GM12892 (cell line): ENCODE measurements at places on chromosomes 5 and 9.

DNA sequence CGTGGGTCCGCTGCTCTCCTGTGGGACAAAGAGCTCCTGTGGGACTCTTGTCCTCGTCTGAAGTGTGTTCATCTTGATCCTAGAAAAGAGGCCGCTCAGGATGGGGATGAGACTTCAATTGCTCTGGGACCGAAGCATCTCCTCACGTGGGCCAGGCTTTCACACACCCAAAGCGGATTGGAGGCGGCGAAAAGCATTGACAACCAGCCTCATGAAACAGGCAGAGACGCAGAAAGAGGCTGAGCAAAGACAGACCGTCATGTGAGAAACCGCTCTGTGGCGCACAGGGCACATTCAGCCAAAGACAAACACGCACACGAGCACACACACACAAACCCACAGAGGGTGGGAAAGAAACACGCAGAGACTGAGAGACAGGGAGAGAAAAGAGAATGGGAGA lies 479.5 kb downstream of the SPATA31A7 start:
- no peak for DNase-seq

DNA sequence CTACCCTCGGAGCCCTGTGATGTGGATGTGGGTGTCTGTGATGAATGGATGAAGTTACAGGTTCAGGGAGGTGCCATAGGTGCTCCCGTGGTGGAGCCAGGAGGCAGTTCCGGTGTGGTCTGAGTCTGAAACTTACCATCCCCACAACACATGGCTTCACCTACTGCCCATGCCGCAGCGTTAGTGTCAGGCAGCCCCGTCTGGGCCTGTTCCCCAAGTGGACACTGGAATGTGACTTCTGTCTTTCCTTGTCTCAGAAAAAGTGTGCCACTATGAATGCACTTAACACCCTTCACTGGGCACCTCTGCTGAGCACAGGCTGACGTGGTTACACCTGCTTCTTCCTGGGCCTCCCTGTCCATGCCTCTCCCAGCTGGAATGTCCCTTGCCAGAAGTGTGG lies 8.6 kb downstream of the ANKRD33B start:
- no peak for DNase-seq

DNA sequence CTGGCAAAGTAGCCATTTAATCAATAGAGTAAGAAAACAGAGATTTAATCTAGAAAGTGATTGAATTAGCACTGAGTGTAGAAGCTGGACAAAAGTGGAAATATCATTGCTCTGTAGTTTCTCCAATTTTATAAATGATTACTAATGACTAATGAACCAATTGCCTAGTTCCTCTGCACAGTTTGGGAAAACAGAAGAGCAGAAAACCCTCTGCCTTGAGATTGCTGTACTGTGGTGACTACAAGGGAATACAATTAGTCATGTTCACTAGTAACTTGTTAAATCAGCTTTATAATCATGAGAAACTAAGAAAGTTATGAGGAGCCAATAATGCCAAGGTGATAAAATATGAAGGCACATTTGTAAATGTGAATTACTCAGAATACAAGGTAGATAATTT lies 21.1 kb upstream of the C6 start:
- DNase-seq, result no peak

DNA sequence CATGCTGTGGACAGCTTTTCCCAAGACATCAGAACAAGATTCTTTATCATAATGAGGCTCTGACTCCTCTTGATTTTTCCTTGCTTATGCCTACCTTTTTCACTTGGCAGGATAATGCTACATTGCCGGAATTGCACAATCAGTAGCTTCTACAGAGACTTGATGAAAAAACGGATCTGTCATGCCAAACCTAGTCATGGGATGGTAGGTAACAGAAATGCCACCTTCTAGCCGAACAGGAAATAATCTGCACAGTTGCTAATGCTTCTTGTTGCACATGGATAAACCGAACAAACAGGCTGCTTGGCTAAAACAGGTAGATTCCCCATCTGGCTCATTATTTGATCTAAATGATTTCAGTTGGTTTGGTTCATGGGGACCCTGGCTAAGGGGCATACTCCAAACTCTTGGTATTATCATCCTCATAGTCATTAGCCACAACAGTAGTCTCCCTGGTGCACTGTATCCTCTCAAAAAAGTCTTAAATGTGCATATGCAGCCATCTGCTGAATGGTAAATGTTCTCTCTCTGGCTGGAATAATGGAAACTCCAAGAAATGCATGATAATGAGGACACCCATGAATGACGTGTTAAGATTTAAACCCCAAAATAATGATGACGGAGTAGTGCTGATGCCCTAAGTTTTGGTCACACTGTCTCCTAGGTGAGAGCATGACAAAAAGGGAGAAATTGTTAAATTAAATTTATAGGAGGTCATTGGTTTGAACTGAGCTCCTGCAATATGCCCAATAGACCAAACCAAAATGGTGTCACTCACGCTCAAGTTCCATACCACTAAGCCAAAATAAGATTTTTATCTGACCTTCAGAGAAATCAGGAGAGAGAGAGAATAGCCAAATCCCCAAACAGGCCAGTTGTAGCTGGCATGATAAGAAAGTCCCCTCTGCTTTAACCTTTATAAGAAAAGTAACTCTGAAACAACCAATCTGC lies 47.0 kb downstream of the RAPGEF1 start:
- no peak for DNase-seq

DNA sequence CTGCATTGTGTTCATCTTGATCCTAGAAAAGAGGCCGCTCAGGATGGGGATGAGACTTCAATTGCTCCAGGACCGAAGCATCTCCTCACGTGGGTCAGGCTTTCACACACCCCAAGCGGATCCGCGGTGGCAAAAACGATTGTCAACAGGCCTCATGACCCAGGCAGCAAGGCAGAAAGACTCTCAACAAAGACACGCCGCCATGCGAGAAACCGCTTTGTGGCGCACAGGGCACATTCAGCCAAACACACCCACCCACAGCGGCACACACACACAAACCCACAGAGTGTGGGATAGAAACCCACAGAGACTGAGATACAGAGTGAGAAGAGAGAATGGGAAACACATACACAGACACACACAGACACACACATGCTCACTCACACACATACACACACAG lies 483.4 kb downstream of the SPATA31A7 start:
- no peak for DNase-seq

- no peak for DNase-seq
Measured at GRCh38 chr9:76810377-76810957, 46.2 kb downstream of the PCA3 start.

DNA sequence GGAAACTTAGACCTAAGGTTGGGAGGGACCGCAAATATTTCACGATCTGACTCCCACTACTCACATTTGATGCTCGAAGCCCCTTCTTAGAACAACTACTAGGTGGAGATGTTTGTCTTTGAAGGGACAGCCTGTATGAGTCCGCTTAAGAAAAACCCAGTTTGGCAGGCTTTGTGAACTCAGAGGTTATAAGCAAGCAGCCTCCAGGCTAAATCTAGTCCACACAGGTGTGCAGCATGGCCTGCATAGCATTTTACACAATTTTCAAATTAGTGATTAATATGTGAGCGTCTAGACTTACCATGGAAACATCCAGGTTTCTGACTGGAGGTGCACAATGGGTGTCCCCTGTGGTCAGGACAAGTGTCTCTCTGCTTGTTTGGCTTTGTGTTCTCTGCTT lies 127.1 kb downstream of the KIF4B start:
- no peak for DNase-seq

GRCh38 chr5:156591631-156592030 lies 258.5 kb upstream of the PPP1R2B start:
- DNase-seq, result no peak

GRCh38 chr9:110940951-110941557 lies 97.2 kb downstream of the LPAR1 start:
- no peak for DNase-seq

DNA sequence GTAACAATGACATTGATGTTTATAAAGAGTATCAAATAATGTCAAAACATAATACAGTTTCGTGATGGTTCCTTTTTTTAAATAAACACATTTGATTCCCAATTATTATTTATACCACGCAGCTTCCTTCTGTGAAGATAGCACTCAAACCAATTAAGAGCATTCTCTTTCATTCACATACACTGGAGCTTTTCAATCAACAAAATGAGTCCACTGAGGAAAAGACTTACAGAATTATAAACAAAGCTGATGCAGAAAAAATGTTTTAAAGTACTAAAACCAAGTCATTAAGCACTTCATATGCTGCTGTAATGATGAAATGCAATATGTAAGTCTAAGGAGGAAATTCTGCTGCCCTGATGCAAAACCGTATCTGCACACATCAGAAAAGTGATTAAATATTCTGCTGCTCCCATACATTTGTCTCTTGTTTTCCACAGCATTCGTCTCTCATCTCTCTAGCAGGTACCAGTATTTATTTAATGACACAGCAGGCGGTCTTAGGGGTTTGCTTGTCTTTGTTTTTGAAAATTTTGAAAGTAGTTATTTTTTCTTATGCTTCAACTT lies 147.1 kb downstream of the CDH10 start:
- DNase-seq, result no peak
